ENCODE measurements at places on chromosomes 1 and 21.

DNA sequence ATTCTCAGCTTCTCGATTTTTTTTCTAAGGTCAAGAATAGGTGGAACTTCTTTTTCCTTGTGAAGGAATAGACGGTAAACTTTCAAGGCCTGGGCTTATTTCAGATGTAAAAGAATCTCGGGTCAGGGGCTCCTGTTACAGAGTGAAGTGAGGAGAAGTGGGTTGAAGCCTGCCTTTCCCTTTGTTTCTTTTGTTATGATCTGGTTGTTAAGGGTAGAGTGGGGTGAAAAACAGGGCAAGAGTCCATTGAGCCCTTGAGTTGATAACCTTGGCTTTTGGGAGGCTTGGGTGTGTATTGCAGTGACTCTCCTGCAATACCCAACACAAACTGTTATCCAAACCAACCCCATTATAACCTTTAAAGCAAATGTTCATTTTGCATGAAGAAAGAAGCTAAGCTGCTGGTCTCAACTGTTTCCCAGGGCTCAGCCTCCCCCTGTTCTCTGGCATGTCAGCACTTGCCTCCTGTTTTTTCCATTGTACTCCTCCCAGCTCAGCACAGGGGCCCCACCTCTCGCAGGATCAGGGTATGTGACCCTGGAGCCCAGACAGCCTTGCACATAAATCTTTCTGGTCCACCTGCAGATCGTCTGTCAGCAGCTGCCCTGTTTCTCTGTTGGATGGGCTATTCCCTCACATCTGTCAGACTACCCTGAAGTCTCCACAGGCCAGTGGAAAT is 102.4 kb downstream of the CACHD1 start:
- DNase-seq = no peak

DNA sequence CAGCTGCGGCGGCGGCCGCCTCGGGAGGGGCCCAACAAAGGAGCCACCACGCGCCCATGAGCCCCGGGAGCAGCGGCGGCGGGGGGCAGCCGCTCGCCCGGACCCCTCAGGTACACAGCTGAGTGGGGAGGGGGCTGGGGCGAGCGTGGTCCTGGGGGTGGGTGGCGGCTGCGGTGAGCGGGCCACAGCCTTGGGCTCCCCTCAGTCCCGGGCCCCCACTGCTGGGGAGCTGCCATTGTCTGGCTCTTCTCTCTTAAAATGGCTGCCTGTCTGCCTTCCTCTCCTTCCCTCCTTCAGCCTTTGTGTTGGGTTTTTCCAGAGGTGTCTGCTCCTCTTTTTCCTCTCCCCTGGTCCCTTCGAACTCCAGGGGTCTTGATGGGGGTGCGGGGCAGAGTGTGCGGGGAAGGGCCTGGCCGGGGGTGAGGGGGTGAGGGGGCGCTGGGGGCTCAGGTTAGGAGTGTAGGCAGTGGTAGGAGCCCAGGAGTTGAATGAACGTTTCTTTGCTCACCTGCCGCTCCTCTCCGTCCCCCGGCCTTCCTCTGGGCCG is 1.7 kb downstream of the ARID1A start:
- DNase-seq = no peak

DNA sequence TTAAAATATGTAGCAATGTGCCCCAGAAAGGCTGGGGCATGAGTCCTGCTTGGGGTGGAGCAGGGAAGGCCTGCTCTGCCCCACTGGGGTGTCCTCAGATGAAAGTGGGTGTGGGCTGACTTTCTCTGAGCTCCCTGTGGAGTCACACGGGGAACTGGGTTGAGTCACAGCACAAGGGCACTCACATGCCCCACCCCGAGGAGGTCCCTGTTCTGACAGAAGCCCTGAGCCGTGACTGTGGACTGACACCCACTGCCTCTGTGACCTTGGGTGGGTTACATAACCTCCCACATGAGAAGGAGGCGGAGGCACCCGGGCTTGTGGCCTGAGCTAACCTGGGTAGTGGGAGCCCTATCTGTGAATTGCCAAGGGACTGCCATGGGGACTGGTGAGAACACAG is 52.5 kb upstream of the TINAGL1 start:
- no peak for DNase-seq

- DNase-seq = no peak
These were observed 298.6 kb upstream of the AJAP1 start for GRCh38 chr1:4355839-4356238.

- DNase-seq = no peak
These were observed 76.6 kb upstream of the SAMD13 start for GRCh38 chr1:84224905-84225304.

GRCh38 chr1:88013485-88013884 is 670.6 kb upstream of the PKN2 start:
- DNase-seq = no peak

DNA sequence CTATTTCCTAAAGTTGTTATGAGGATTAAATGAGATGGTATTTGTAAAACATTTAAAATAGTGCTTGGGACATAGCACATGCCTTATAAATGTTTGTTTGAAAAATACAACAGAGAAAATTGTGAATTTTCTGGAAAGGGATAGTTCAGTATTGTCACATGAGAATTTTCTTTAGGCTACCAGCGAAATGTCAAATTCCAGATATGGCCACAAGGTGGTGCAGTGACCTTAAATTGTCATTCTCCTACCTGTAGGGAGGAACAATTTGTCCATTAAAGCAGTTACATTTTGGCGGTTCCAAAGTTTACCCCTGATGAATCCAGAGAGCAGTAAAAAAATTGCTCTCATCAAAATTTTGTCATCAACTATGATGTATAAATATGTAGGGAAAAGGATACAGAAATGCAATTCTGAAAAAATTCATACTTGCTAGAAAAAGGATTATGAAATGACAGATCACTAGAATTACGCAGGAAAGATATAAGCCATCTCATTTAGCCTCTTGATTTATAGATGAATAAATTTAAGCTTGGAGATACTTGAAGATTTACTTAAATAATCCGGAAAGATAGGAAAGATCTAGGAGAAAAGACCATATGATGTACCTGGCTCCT is 50.2 kb upstream of the TSHB start:
- peak; percentile 17 for DNase-seq

- DNase-seq = peak; percentile 46
These were observed 3.4 kb upstream of the CASQ2 start for GRCh38 chr1:115771847-115772457.

DNA sequence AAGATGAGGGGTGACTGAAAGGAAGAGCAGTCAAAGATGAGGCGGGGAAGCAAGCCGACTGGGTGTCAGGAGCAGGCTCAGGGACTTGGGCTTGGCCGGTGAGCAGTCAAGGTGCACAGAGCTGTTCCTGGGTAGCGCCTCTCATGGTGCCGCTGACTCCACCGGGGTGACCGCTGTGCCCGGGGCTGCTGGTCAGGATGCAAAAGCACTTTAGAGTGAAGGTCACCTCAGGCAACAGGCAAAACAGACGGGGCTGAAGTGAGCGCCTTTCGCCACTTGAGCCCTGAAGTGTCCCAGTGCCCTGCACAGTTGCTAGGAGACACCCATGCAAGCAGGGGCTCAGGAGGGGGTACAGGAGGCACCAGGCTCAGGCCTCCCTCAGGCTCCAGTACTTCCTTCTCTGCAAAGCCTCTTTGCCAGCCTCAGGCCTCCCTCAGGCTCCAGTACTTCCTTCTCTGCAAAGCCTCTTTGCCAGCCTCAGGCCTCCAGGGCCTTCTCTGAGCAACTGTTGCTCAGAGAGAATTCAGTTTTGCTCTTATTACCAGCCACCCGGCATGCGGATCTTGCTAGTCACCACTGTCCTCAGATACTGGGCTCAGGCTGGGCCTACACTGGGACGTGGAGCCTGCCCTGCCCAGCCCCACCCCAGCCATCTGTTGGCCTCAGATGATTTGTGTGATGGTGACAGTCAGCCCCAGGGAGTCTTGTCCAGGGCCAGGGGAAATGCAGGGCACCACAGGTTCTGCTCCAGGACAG is 99.7 kb upstream of the IRF2BP2 start:
- no peak for DNase-seq

GRCh38 chr1:182391028-182391361 is 595 bp downstream of the GLUL start:
- DNase-seq = no peak

DNA sequence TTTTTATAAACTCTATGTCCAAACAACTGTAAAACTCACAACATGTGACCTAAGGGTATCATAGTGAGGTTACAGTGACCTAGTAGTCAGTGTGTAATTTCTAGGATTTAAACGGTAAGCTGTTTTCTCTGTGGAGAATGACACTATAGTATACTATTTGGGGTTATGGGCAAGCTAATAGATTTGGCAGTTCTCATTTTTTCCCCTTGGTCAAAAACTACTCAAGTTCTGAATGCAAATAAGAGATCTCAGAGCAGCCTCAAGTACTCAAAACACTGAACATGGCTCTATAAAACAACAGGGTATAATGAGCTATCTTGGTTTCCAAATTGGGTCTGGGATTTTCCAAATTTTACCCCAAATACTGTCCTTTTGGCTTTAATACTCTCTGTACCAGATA is 88.5 kb upstream of the HMCN1 start:
- DNase-seq = no peak

DNA sequence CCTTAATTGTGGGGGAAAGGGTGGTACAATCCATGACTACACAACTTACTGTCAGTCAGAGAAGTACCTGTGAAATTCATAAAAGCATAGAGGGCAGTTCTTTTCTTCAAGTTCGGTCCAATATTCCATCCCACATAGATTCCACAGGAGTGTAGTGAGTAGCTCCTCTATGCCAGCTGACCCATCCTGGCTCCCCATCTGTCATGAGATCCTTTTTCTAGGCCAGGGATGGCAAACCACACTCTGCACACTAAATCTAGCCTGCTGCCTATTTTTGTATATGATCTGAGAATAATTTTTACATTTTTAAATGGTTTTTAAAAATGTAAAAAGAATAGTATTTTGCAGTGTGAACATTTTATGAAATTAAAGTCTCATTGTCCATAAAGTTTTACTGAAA is 107.0 kb upstream of the TSPAN2 start:
- DNase-seq = no peak

DNA sequence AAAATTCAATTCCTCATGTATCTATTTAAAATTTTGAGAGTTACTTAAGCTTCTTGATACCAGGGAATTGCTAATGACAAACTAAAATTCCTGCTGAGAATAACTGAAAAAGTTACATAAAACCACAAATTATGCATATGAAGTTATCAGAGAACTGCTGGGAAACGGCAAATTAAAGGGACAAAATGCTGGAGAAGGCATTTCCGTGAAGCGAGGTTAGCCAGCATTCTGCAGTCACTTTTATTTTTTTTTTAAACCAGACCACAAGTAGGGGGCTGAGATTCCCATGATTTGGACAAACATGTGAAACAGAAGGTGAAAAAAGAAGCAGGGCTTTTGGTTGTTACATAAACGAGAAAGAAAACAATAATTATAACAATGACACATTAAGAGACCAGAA is 737.6 kb upstream of the CHRM3 start:
- no peak for DNase-seq

- DNase-seq = no peak
These were observed 1.3 kb downstream of the RIMS3 start for GRCh38 chr1:40664167-40664537.

DNA sequence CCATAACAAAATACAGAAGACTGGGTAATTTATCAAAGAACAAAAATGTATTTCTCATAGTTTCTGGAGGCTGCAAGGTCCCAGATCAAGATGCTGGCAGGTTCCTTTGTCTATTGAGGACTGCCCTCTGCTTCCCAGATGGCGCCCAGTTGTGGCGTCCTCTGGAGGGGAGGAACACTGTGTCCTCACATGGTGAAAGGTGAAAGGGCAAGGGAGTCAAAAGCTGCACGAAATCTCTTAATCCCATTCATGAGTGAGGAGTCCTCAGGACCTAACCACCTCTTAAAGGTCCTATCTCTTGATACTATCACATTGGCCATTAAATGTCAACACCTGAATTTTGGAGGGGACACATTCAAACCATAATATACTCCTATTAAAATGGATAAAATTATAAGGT is 79.3 kb upstream of the IRF2BP2 start:
- no peak for DNase-seq

GRCh38 chr1:108038653-108039236 is 73.8 kb upstream of the VAV3 start:
- DNase-seq = no peak

DNA sequence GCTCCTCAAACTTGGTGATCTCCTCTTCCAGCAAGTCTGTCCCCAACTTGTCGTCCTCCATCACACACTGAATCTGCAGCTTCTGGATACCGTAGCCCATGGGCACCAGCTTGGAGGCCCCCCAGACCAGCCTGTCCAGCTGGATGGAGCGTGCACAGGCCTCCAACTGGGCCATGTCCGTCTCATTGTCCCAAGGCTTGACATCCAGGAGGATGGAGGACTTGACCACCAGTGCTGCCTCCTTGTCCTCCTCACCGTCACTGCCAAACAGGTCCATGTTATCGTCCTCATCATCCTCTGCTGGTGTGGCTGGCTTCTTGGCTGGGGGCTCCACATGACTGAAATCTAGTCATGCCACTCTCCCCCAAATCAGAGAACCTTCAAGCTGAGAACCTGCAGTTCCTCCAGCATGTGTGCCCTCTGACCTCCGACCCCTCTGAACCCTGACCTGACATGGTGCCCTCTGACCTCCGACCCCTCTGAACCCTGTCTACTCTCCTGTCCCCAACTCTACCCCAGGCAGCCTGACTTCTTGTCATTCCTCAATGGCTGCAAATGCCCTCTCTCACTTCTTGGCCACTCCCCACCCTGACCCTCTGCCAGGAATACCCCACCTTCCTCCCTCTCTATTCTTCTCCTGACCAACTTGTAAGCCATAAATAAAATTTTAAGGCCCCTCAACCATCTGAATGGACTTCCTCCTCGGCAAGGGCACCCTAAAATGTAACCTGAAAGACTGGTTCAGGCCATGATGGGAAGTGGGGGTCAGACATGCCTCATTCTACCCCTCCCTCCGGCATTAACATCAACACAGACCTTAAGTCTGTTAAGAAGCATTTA is 275.7 kb upstream of the C1orf174 start:
- DNase-seq = no peak

GRCh38 chr1:33532250-33532649 is 59.8 kb downstream of the ZSCAN20 start:
- DNase-seq = no peak

DNA sequence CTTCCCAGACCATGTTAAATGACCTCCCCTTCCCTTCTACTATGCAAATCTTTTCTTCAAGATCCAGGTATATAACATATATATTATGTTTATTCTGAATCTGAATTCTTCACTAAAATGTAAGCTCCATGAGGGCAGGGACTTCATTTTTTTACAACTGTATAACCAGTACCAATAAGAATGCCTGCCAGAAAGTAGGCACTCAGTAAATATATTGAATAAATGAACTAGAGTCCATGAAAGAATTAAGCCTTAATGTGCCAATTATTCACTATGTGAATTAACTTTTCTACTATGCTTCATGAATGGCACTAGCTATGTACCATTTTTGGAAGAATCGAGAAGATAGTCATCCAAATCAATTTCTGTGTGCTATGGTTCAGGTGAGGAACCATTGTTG is 60.1 kb downstream of the SH3GLB1 start:
- DNase-seq = no peak

DNA sequence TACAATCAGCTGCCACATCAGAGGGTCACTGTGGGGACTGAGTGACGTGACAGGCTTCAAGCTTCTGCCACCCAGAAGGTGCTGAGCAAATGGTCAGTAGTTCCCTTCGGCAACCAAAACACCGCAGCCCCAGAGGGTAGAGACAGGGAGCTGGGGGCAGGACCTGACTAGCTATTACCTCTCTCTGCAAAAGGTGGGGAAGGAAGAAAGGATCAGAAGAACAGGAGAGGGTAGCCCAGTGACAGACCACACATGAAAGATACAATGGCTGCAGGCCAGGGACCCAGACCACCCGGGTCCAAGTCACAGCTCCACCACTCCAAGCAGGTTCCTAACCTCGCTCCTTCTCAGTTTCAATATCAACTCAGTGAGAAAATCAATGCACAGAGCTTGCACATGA is 377.1 kb downstream of the NPHP4 start:
- no peak for DNase-seq

GRCh38 chr1:193569096-193569982 is 382.9 kb upstream of the B3GALT2 start:
- DNase-seq = peak; percentile 84
